ENCODE measurements at places on chromosomes 7 and 10. TPM values are rescaled to one million over a fixed set of nuclear protein-coding genes. Genes with fewer than 3 reads are reported as not detected.

GRCh38 chr7:151930695-151931094, 25.6 kb upstream of the GALNTL5 start:
- no peak for DNase-seq

GRCh38 chr7:30463405-30464145, 15.0 kb downstream of the NOD1 start:
- DNase-seq: no peak

DNA sequence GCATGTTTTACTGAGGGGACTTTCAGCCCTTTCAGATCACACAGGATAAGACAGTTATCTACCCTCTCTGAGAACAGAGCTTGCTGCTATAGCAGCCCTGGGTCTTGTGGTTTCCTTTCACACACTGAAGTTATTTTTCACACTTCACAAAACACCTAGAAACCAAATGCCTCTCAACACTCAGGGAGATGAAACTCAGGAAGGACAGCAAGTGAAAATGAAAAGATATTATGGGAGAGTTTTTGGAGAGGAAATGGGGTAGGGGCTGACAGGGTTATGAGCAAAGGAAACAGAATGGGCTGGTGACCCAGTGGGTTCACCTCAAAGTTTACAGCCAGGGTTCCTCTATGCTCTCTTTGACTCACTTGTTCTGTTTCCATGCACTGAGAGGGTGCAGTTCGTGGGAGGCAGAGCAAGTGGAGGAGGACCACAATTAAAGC, 17.0 kb upstream of the GIMAP2 start:
- DNase-seq: no peak

The IGFBP1 gene
- total RNA-seq: 2.8 TPM

The CFAP70 gene
- 0.13 TPM for total RNA-seq

Measured in HepG2 (cell line).